Fibroblast of skin of left biceps (primary cell): ENCODE measurements at places on chromosomes 16 and 17.

- DNase-seq = no peak
Measured at GRCh38 chr17:72139212-72139611, 18.4 kb downstream of the SOX9 start.

DNA sequence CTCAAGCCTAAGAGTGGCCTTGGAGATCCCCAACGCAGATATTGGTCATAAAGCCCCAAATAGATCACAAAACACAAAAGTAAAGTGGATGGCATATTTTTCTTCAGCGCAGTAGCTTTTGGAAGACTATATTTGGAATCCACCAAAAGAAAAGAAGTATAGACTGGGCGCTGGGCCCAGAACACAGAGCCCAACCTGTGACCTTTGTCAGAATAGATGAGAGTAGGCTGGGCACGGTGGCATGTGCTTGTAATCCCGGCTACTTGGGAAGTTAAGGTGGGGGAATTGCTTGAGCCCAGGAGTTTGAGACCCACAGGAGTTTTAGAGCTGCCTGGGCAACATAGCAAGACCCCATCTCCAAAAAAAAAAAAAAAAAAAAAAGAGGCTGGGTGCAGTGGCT, 14.6 kb downstream of the SCIMP start:
- DNase-seq = no peak

DNA sequence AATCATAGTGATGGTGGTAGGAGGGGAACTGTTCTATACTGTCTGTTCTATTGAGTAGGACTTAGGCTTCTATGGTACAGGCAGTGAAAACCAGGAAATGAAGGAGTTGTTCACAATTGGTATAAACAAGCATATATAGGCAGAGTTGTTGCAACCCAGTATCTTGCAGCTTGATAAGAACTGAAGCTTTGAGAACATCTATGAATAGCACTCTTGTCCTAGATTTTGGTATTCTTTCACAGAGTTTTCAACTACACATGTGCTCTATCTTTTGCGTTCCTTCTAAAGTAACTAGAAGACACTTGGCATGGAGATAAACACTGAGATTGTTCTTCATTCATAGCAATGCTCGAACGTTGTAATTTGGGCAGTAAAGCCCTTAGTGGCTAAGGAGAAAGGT, 91.8 kb downstream of the KCNJ2 start:
- no peak for DNase-seq

GRCh38 chr17:9213303-9213640, 192.0 kb downstream of the NTN1 start:
- DNase-seq = no peak

GRCh38 chr16:83211711-83212110, 584.9 kb downstream of the CDH13 start:
- DNase-seq = no peak

DNA sequence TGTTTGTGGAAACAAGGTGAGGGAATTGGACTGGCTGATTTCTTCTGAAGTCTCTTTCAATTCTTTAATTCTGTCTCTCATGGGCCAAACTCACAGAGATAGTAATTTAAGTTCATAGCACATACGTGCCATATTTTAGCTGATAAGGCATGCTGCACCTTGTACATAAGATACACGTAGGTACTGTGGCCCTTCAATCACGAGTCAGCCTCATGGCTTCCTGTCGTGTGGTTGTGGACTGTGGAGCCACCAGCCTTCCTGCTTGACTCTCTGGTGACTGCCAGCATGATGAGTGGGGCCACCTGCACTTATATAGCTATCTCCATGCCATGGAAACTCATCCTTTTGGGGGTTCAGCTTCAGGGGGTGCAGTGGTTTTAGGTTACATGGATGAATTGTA, 25.1 kb downstream of the KSR1 start:
- DNase-seq = no peak

DNA sequence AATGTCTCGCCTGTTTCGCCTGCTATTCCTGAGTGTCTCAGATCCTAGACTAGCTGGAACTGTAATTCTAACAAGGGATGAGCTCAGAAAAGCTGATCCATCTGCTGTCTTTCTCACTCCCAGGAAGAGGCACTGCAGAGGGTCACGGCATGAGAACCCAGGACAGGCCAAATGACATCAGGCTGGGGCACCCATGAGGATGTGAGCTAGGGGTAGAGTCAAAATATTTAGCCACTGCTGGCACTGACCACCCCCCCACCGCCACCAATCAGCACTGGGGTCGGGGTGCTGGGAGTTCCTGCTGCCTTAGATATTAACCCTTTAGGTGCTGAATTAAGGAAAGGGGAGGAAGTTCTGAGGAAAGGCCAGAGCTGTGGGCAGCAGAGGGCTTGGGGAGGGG, 112.4 kb downstream of the IRX3 start:
- no peak for DNase-seq

- DNase-seq = no peak
Measured at GRCh38 chr17:15381707-15382106, 40.3 kb upstream of the TEKT3 start.

- DNase-seq = no peak
Measured at GRCh38 chr16:52617591-52617990, 70.6 kb upstream of the TOX3 start.

- DNase-seq = peak; percentile 49
Measured at GRCh38 chr17:78214016-78214705, at the start of gene BIRC5. Gene BIRC5, plus strand, starts transcription at chr17:78214253. Its CDS starts 64 bp downstream, at chr17:78214317.

DNA sequence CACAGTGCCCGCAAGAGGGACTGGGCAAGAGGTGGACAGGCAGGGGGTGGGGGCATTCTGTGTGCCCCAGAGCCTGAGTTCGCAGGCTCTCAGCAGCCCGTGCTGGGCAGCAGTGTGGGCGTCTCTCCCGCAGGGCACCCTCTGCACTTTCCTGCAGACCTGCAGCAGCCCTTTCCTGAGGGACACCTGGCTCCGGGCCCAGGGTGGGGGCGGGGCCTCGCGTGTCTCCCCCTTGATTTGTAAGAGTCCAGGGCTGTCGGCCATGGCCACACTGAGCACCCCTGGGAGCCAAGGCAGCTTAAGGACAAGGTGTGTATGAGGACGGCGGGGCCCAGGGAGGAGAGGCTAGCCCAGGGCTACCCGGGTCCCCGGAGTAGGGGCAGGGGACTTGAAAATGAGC, 33.4 kb upstream of the SLC38A10 start:
- no peak for DNase-seq

GRCh38 chr16:12434567-12434966, 369.1 kb downstream of the CPPED1 start:
- DNase-seq = no peak

GRCh38 chr17:44130693-44131349, 7.4 kb upstream of the HDAC5 start:
- DNase-seq = no peak

DNA sequence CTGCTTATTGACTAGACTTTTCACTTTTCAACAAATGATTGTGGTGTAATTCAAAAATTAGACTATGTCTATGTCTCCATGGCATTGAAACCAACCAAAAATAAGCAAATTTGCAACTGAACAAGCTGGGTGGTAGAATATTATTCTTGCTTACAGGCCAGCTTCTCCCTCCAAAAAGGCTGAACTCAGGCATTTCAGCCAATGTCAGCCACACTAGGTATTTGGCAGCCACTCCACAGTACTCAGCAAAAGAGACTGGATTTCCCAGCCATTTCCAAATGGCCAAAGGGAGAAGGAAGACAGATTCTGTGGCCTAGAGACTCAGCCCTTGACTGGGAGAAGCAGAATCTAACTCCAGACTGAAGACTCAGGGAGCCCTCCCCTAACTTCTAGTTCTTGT, 121.8 kb upstream of the IRX5 start:
- DNase-seq = no peak

DNA sequence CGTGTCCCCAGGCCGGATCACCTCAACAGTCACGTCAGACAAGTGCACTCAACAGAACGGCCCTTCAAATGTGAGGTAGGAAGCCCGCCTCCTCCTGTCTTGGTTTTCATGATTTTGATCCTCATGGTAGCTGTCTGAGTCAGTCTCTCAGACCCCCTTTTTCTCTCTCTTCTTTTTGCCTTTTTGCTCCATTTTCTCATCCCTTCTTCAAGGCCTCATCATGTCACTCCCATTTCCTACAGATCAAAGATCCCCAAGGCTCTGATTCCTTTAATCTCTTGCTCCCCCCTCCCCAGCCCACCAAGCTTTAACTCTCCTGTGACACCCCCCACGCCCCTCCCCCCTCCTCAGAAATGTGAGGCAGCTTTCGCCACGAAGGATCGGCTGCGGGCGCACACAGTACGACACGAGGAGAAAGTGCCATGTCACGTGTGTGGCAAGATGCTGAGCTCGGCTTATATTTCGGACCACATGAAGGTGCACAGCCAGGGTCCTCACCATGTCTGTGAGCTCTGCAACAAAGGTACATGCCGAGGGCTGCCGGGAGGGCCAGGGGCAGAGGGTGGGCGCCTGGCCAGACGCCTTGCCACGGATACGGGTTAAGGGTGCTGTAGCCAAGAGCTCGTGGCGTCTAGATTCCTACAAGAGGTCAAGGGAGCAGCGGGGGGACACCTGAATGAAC, 2.0 kb downstream of the MAZ start:
- DNase-seq = no peak

DNA sequence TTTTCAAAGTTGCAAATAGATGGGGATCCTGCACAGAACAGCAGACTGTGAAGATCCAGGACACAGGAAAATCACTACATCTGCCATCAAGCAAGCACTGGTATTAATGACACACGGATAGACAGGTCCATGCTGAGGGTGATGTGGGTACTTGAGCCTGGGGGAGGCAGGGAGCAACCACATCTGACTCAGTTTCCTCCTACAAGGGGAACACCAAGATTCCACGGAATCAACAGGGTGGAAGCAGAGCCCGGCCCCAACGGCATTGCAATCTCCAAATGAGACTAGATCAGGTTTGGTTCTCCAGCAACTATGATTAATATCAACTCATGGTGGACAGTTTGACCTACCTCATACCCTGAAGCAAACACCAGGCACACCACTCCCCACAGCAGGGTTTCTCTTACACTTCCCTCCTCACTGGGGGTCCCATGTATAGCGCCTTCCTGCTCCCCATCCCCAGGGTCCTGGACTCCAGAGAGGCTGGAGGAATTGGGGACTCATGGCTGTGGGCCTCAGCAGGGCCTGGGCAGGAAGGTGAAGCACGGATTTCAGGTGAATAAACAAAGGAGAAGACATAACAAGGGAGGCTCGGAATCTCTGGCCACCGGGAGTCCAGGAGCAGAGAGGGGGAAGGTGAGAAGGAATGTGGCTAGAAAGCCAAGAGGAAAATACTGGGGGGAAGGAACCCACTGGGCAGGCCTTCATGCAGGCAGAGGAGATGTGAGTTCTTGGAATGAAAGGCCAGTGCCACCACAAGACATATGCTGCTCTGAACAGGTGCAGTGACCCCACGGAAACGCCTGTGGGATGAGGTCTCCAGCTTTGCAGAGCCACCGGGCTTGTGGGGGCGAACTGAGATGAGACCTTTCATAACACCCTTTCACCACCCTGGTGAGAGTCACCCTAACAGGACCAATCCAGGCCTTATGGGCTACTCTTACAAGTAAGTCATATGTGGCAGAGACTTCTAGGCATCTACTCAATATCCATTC, 29.5 kb upstream of the PIK3R6 start:
- DNase-seq = no peak

- no peak for DNase-seq
Measured at GRCh38 chr16:66006485-66006884, 360.0 kb upstream of the CDH5 start.

- no peak for DNase-seq
Measured at GRCh38 chr17:21213638-21214014, 335 bp downstream of the TMEM11 start.

GRCh38 chr17:66687570-66688284, 147.2 kb upstream of the CACNG5 start:
- DNase-seq = no peak

DNA sequence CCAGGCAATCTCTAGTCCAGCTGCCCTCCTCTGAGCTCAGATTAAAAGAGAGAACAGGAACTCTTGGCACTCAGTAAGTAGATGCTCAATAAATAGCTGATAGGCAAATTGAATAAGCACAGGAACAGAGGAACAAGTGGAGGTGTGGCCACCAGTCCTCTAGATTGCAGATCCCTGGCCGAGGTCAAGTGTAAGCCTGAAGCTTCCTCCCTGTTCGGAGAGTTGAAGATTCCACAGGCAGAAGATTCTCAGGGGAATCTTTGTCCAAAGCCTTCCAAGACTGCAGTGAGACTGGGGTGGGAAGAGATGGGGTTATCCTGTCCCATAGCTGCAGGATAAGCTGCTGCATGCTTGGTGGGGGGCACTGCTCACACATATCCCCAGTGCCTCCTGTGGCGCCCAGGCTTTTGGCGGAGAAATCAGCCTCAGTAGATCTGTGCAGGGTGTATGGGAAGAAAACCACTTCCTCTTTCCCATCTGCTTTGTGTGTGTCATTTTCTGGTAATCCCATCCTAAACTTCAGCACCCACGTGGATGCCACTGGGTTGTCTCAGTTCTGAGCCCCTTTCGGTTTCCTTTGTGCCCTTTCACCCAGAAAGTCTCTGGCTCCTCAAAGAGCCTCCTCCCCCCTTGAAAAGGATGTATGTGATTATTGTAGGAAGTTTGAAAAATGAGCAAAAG, 12.1 kb downstream of the CD300A start:
- DNase-seq = no peak

DNA sequence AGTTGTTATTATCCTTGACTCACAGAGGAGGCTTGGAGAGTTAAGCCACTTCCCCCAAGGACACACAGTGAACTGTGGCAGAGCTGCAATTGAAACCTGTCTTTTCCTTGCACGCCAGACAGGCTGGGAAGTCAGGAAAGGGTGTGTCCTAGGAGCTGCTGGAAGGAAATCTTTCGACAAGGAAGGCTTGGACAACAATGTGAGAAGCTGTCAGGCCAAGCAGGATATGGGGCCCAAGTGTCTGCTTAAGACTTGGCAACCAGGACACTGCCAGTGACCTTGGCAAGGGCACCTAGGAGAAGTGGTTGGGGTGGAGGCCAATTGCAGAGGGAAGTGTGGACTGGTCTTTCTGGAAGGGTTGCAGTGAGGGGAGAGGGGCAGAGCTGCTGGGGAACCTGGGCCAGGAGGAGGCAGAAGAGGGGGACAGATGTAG, 2.1 kb upstream of the CAMKK1 start:
- no peak for DNase-seq
